ENCODE measurements at places on chromosomes 7 and 10.

DNA sequence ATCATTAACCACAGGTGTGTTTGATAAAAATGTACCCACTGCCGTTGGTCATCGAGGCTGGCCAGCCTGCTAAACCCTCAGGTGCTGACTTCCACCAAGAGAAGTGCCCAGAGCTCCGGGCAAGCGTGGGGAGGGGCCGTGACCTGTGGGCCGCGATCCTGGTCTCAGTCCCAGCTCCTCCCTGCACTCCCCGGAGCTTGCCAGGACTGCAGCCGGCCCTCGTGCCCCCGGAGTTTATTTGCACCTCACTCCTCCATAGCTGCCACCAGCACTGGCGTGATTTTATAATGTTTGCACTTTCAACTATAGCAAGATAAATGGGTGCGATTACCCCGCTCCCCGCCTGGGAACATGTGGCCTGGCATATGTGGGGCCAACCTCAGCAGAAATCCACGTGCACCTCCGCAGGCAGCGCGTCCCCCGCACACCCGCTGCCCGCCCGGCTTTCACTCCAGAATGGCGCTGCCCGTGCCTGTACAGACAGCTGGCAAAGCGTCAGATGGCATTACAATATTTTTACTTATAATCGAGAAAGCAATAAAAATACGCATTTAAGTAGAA is 30.8 kb downstream of the UNCX start:
- DNase-seq: no peak

DNA sequence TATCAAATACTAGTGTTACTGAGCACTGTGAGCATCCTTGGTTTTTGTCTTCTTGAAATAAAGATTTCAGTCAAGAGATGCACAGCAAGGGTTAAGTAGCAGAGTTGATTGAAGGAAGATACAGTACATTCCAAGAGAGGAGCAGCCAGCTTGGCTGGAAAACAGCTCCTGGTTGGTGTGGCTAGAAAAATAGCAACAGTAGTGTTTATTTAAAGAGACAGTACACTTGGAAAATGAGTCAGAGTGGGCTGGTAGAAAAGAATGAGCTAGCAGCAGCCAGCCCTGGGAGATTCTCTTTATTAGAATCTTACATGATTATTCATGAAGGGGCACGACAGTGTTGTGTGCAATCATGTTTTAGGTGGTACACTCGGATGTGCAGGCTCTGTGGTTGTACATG is 1016.4 kb upstream of the SORCS1 start:
- no peak for DNase-seq

DNA sequence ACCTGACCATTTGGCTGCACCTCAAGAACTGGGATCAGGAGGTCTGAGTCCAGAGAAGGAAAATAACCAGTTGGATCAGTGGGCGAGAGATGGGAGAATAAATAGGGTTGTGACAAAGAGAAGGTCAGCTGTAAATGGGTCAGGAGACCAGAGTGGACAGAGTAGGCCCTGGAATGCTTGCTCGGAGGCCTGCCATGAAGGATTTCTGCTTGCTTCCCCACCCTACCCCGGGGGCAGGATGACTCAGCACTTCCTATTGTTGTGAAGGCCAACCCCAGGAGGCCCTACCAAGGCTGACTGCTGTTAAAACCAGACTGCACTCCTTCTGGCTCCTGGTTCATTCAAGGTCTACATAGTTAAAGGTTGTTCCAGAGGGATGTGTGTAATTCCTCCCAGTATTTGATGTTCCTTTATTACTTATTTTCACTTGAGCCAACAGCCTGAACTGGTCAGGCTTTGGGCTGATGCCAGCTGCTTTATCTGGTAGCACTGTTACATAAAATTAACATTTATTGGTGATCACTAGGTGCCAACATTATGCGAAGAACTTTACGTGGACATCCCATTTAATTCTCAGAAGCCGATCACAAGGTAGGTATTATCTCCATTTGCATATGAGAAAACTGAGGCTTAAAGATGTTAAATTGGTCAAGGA is 27.3 kb upstream of the IFRD1 start:
- DNase-seq: no peak

GRCh38 chr7:36441344-36442022 is 51.8 kb downstream of the ANLN start:
- no peak for DNase-seq

- no peak for DNase-seq
Measured at GRCh38 chr10:34292194-34292565, 522.9 kb downstream of the PARD3 start.

GRCh38 chr10:13872411-13872810 is 285.6 kb downstream of the PRPF18 start:
- no peak for DNase-seq

- DNase-seq: no peak
Measured at GRCh38 chr10:53894145-53894544, 906.9 kb downstream of the PCDH15 start.

DNA sequence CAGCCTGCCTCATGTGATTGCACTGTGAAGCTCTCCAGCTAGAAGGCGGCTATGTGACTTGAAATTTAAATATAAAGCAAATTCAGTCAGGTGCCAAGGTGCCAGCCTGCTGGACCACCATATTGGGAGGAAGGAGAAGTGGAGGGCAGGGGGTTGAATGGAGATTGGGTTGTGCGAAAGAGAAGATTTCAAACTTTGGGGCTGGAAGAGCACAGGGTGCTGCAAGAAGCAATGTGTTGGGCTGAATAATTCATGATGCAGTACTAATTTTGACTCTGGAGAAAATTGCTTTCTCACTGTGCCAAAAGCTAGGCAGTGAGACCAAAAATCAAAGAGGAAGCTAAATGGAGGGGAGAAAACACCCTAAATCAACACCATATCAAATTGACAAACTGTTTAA is 335.3 kb downstream of the NRG3 start:
- no peak for DNase-seq

DNA sequence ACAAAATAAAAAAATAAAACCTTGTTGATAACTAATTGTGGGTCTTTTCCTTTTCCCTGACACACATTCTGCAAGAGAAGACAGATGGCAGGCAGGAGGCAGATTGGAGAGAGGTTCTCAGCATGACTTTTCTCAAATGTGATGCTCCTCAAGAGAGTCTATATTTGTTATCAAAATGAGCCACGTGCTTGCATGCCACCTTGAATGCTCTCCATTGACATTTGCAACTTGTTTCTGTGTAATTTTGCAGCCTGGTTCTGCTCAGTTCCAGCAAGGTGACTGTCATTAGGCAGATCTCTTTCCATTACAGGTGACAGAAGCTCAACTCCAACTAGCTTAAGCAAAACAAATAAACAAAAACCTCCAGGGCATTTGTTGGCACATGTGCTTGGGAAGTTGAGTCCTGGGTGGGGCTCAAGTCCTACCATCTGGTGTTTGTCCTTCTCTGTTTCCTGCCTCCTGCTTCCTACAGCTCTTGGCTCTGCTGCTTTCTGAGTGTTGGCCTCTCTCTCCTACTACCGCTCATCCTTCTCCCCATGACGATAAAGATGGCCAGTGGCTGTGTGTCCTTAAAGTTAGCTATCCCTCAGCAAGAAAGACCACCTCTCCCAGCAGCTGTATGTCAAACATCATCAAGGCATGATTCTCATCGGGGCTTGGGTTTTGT is 56.7 kb downstream of the GRK5 start:
- DNase-seq: no peak

GRCh38 chr10:132276179-132276675 is 31.5 kb downstream of the STK32C start:
- DNase-seq: no peak

DNA sequence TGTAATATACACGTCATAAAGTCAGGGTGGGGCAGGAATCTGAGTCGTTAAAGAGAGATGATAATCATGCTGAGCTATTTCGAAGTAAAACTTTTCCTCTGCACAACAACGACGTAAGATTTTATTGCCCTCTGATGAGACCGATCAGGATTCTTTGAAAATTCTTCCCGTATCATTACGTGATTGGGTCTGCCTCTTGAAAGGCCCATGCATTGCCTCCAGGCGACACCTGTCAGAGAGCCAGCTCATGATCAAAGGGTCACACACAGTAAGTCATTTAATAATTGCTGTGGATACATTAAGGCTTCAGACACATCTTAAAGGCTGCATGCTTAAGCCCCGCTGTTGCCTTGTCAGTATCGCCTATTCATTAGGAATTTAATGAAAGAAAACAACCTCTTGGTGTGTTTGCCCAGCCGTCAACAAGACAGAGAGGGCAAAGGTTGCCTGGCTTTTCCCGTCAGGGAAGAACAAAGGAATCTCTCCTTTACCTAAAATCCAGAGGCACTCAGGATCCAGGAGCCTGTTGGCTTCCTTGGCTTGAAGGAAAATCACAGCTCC is 189.0 kb upstream of the SH2B2 start:
- DNase-seq: no peak

DNA sequence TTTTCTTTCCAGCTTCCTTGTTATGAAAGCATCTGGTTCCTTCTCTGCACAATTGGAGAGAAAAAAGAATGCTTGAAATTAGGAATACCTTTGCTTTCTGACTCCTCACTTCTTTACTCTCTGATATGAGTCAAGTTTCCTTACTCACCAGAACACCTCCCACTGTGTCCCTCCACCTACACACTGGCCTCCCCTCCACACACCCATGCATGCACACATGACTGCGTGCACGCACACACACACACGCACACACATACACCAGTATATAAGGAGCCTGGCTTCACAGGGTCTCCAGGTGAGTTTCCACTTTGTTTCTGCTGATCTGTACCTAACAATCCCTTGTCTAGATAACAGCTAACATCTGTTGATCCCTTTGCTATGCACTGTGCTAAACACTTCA is 11.4 kb upstream of the PTER start:
- DNase-seq: no peak

- DNase-seq: no peak
Measured at GRCh38 chr10:114577133-114577532, 80.9 kb downstream of the ABLIM1 start.

DNA sequence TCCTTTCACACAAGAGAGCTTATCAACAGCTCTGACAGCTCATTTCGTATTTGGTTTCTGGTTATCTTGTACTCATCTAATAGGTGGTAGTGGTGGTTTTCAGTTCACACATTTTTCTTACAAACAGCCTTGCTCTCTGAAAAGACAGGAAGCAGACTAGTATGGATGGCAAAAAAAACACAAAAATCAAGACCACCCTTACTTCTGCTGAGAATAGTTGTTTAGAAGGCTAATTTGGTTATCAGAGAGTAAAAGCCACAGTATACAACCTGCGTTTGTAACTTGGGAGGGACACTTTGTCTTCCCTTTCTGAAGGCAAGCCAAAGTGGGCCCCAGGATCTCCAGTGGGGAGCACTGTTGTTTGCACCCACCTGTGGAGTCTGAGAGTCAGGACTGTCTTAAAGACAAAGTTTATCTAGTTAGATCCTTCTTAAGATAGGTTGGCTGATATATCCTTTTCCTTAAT is 68.0 kb downstream of the PIP4K2A start:
- DNase-seq: no peak

- DNase-seq: no peak
Measured at GRCh38 chr10:20029523-20029922, 213.3 kb downstream of the PLXDC2 start.

DNA sequence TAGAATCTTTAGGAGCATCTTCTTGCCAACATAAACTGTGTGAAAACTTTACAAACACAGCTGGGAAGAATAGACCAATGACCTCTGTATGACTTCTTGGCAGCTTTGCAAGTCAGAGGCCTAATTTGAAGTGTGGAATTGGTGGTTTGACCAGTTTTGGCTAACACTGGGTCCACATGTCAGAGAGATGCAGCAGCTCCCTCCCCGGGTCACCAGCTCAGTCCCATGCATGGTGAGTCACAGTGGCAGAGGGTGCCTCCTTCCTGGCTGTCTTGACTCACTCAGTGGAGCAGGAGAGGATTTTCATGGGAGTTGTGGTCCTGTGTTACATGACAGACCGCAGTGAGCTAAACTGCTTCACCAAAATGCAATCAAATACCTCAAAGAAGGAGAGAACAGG is 8.2 kb upstream of the STARD3NL start:
- no peak for DNase-seq

DNA sequence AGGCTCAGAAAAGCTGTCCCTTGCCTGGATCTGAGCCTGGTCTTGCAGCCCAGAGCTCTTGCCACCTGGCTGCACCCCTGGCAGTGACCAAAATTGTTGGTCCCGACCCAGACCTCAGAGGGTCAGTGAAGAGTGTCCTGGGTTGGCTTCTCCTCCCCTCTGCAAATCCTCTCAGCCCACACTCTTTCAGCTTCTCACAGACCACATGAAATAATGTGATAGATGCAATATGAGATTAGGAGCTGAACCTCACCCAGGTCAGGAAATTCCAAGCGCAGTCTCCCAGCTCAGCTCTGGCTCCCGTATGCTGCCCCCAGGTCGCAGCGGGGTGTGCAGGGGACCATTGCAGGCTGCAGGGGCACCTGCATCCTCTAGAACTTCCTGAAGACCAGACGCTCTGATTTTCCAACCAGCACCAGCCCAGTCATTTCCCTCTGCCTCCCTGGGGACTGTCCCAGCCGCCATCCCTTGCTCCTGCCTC is 19.6 kb upstream of the RET start:
- DNase-seq: no peak

GRCh38 chr10:118272149-118272721 is 69.9 kb downstream of the FAM204A start:
- no peak for DNase-seq

DNA sequence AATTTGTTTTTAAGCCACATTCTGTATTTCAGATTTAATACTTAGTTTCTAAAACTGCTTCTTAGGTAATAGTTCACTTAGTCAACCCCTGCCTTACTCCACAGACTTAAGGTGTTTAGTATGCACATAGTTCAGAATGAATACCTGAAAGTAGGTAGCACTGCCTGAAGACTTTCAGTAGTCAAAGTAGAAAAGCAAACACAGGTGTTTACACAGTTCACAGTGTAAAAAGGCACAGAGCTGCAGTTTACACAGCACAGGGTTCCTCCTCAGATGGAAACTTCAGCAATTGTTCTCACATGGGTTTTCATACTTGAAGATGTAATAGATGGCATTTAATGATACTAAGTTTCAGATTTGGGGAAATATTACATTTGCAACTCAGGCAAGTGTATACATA is 3.1 kb upstream of the PKD1L1 start:
- DNase-seq: no peak

- DNase-seq: no peak
Measured at GRCh38 chr7:106824458-106824857, 40.6 kb upstream of the PIK3CG start.

GRCh38 chr10:59234194-59234593 is 57.8 kb downstream of the PHYHIPL start:
- no peak for DNase-seq

- no peak for DNase-seq
Measured at GRCh38 chr10:73944356-73945100, 33.6 kb downstream of the PLAU start.

DNA sequence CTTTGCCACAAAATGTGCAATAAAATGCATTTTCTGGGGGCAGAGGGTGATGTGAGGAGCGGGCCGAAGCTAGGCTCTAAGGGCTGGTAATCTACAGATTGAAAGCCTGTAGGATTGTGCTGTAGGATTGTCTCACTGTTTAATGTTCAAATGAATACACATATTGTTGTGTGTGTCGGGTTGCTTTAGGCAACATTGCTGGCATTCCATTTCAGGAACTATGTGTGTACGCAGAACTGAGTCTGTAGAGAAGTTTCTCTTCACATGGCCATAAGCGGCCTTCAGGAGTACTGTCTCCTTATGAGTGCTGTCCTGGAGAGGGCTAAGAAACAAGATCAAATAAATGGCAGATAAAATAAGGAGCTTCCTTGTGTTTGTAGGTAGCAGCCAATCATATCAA is 540.2 kb downstream of the GATA3 start:
- DNase-seq: no peak

- no peak for DNase-seq
Measured at GRCh38 chr10:44264244-44264643, 120.7 kb downstream of the CXCL12 start.
